ENCODE measurements at places on chromosomes 1 and 21. TPM values are rescaled to one million over a fixed set of nuclear protein-coding genes. Genes with fewer than 3 reads are reported as not detected.

Gene PER3
- 1.5 TPM for total RNA-seq

Gene CFAP107
- not detected for total RNA-seq

Gene FOXO6
- total RNA-seq: not detected

Gene FCRLB
- total RNA-seq: 0.53 TPM

Gene ATP6V1G3
- 0.35 TPM for total RNA-seq

Gene PLA2G2D
- total RNA-seq: not detected

Gene APP
- total RNA-seq: 27.6 TPM

Gene RORC
- 0.76 TPM for total RNA-seq

Gene LDLRAP1
- 86.3 TPM for total RNA-seq

Gene SKI
- 72.3 TPM for total RNA-seq

Gene S100A2
- 0.33 TPM for total RNA-seq

Gene ECM1
- 1.1 TPM for total RNA-seq

Gene CRB1
- not detected for total RNA-seq

Gene GPR161
- total RNA-seq: not detected

Gene FMO5
- total RNA-seq: 0.55 TPM

Gene GPR37L1
- not detected for total RNA-seq

Gene SH2D1B
- not detected for total RNA-seq

Gene SPRR2D
- total RNA-seq: not detected

Gene SPRR5
- total RNA-seq: not detected

Gene CD1B
- not detected for total RNA-seq

Gene FCRLA
- total RNA-seq: not detected

Gene TMEM269
- 0.26 TPM for total RNA-seq

Gene LDLRAD2
- total RNA-seq: not detected

Gene FAM72B
- total RNA-seq: 15.3 TPM

Gene TCHH
- 0.02 TPM for total RNA-seq

Gene CYYR1
- total RNA-seq: not detected

Gene SMYD2
- total RNA-seq: 49.9 TPM

Gene PDZK1
- 0.29 TPM for total RNA-seq

Gene LRRC71
- total RNA-seq: not detected

Gene ITLN1
- not detected for total RNA-seq

Gene PLPP3
- not detected for total RNA-seq

Gene RHD
- total RNA-seq: not detected

Gene SPATA46
- not detected for total RNA-seq

Gene EXTL1
- total RNA-seq: not detected

Gene TDRD10
- total RNA-seq: not detected

Gene NTRK1
- total RNA-seq: 2.4 TPM

Gene PLA2G2A
- not detected for total RNA-seq

Gene KRTAP10-1
- not detected for total RNA-seq

Gene RCSD1
- total RNA-seq: 165 TPM

Gene CNR2
- total RNA-seq: 0.28 TPM

Gene TRAF5
- total RNA-seq: 82.3 TPM

Gene C4BPB
- 3.0 TPM for total RNA-seq

Gene VHLL
- not detected for total RNA-seq

Gene DCST2
- 0.79 TPM for total RNA-seq
